ENCODE measurements at places on chromosomes 12 and 14.

DNA sequence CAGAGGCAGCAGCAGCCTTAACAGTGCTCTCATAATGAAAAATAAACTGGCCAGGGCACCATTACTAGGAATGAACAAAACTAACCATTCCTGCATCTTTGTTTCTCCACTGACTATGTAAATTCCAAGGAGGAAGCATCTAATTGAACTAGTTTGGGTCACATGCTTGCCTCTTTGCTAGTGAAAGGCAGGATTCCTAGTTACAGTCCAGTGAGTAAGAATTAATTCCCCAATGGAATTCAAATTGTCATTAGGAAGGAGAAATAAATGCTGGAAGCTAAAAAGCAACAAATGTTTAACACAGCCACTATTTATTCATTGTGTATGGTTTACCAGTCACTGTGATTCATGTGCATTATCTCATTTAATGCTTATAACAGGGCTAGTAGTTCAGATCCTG, 316.0 kb downstream of the CCDC91 start:
- DNase-seq, result no peak

DNA sequence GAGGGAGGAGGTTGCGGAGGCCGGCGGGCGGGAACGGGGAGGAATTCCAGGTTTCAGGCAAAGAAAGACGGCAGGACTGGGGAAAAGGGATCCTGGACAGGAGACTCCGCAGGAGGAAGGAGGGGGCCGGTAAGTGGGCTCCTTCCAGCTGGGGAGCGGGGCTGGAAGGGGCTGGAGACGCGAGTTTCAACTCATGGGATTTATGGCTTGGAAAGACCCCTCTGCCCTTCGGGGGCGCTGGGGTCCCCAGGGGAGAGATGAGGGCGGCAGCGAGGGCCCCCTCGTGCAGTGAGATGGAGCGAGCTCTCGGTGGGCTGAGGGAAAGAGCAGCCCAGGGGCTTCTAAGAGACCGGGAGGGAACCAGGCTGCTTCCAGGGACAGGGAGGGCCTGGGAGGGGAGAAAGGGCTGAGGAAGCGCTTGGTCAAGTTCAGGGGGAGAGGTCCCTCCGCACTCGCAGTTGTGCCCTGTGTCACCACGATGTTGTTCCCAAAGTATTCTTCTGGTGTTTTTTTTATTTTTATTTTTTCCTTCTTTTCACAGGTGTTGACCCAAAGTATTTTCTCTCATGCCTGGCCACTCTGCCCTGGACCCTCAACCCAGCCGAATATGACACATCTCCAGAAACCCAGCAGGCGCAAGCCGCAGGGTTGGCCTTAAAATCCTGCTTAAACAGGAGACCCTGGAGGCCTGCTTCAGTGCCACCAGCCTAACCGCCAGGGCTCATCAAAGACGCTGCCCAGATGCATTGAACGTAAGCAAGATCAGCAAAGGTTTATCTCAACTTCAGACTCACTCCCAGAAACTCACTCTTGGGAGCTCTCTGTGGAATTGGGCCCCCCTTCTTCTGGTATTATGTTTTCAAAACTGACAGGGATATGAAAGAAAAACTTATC, 16.1 kb downstream of the TNFAIP2 start:
- DNase-seq, result no peak

DNA sequence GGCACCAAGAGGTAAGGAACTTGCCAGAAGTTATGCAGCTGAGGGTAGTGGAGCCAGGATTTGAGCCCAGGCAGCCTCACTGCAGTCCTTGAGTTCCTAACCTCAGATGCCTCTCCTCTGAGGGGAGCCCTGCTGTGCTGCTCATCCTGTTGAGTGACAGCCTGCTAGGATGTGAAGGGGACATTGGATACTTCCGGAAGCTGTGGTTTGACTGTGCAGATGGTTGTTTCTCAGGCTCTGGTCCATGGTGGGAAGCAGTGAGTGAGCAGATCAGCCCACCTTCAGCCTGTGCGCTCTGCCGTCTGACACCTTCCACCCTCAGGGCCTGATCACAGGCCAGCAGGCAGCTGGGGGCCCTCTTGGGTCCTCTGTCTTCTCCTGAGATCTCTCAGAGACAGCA, 253.2 kb downstream of the CACNA1C start:
- DNase-seq, result no peak

DNA sequence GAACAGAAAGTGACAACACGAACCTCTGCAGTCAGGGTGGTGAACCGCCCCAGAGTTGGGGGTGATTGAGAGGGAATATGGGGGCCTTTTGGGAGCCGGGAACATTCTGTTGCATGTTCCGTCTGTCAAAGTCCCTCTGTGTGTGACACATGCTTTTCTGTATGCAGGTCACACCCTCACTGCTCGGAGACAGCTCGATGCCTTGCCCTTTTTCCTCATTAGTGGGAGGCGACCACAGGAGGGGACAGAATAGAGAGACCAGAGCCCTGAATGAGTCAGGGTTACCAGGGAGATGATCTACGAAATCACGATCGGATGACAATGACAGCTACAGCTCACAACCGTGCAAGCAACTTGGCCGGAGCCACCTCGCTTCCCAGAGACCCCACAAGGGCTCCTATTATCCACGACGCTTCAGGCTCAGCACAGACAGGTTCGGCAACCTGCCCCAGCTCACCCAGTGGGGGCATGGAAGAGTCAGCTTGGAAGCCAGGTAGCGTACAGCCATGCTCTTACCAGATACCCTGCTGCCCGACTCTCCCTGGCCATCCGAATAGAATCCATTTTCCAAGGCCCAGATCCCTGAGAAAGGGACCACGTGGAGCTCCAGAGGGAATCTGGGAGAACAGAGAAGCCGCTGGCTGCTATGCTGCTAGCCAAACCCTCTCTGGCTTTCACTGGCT, 38.8 kb downstream of the TESC start:
- peak; percentile 59 for DNase-seq

GRCh38 chr14:53161758-53162435, 8.8 kb upstream of the DDHD1 start:
- DNase-seq, result peak; percentile 93

DNA sequence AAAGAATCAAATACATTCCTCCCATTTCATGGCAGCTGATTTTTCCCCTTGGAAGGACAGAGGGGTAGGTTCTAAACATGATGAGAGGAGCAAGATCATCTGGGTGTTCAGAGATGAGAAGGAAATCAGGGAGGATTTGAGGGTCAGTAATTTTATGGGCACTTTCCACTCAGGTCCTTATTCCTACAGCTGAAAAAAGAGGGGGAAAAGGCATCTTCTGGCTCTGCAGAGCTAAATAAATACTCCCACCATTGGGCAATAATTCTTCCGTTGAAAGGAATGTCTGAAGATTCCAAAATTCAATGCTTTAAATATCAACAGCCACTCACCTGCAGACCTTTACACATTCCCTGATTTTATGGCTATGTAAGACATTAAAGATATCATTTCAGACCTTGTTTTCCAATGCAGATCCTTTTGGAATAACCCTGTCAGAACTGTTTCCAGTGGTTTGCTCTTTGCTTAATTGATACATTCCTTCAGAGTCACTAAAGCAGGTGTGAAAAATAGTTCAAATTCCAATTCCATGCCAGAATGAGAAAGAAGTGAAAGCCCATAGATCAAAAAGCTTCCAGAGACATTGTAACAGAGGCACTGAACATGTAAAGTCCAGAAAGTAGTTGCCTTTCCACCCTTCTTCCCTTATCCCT, 233.3 kb upstream of the KRR1 start:
- no peak for DNase-seq

GRCh38 chr14:102917056-102917385, 5.4 kb upstream of the AMN start:
- DNase-seq, result no peak

- DNase-seq, result peak; percentile 65
Observed at GRCh38 chr12:110224379-110225304, 56.4 kb upstream of the ATP2A2 start.

DNA sequence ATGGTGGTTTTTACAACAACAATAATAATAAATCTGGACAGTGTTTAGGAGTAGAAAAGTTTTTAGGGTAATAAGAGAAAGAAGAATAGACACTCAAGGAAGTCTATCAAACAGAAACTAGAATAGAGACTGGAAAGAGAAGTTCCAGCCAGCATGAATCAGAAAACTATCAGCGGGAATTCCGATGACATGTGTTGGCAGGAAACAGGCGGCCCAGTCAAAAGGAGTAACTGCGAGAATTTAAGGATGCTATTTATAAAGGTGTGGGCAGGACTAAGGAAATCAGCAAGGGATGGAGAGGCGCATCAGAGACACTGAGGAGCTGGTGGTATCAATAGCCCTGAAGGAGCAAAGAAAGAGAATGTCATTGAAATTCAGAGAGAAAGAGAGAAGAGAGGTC, 89.9 kb downstream of the TBX5 start:
- no peak for DNase-seq

DNA sequence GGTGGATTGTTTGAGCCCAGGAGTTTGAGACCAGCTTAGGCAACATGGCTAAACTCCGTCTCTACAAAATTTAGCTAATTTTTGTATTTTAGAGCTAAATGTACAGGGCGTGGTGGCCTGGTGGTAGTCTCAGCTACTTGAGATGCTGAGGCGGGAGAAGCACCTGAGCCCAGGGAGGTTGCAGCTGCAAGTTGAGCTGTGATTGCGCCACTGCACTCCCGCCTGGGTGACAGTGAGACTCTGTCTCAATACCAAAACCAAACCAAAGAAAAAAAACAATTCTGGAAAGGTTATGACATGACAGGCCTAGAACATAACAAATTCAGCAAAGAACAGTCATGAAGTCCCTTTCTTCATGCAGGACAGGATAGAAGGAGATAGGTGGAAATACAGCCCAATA, 25.7 kb downstream of the WDR89 start:
- no peak for DNase-seq

- DNase-seq, result no peak
Observed at GRCh38 chr12:12440784-12441428, 84.0 kb downstream of the BORCS5 start.

DNA sequence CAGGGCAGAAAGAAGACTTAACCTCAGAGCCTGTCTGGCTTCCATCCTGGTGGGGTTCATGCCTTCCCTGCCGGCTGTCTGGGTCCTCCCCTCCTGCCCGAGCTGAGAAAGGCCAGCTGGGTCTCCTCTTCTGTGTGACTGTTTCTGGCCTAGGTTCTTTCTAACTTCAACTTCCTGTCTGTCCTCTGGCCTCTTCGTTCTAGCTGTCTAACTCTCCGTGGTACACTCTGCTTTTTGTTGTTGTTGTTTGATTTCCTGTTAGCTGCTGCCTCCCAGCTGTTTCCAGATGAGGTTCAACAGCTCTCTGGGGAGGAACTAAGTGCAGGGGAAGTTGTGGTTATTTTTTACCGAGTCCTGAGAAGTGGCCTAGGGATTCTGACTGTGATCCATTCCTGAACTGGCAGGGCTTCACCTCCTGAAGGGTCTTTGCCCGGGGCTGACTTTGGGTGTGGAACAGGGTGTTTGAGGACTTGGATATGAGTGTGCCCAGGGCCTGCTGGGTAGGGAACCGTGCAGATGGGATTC, 3.2 kb downstream of the MLXIP start:
- peak; percentile 74 for DNase-seq

DNA sequence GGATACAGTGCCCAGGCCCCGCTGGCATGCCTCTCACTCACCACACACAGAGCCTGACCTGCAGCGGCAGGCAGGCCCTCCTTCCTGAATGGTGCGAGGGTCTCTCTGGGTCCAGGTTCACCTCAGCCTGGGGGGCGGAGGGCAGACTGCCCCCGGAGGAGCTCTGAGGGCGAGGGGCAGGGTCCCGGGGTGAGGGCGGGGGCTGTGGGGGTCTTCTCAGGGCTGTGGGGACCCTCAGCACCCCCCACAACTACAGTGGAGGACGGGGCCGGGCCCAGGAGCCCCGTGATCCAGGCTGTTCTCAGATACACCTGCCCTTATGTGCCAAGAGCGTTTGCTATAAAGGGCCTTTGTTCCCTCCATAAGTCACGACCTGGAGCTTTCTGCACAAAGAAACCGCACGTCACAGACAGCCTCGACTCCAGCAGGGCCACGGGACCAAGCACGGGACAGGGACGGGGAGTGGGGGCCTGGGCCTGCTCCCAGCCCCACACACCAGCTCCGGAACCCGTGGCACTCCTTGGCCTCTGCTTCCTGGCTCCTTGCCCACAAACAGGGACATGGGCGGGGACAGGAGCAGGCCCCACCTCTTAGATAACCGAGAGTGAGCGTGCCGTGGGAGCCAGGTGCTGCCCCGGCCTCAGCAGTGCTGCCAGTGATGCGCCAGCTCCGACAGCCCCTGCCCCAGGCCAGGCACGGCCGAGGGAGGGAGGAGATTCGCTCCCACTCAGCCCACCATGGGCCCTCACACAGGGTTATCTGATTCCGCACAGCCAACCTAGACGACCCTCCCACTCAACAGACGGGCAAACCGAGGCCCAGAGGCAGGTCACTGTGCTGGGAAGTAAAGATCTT, 101.9 kb downstream of the RFLNA start:
- DNase-seq, result no peak

GRCh38 chr14:80930836-80931389, 10.6 kb downstream of the CEP128 start:
- peak; percentile 75 for DNase-seq

GRCh38 chr14:51805541-51805940, 54.9 kb upstream of the GNG2 start:
- DNase-seq, result no peak

GRCh38 chr14:64940336-64940910, 2.1 kb downstream of the GPX2 start:
- no peak for DNase-seq

DNA sequence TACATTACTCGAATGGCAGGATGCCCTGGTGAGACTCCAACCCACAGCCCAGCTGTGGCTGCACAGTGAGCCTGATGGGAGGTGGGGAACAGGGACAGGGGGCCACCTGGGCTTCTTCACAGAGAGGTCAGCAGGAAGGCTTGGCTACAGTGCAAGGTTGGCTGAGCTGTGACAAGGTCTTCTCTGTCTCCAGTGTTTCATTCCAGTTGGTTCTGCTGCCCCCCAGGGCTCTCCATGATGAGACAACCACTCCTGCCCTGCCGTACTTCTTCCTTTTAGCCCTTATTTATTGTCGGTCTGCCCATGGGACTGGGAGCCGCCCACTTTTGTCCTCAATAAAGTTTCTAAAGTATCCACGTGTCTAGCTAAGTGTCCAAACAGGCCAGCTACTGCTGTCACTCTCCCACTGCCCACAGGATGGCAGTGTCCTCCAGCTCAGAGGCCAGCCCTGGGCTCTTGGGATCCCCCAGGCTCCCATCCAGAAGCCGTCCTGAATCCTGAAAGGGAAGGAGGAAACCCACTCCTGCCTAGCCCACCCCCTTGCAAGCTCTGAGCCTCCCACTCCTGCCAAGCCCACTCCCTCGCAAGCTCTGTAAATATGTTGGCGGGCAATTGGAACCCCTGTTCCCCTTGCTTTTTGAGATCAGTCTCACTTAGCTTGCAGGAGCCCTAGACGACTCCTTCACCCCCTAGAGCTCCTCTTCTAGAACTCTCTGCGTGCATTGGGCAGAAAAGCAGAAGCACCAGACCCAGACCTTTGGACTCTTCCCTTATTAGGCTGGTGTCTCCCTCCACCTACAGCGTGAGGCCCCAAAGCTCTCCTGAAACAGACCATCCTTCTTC, 5.4 kb downstream of the C1QL4 start:
- peak; percentile 67 for DNase-seq

GRCh38 chr12:114916124-114916523, 232.1 kb upstream of the TBX3 start:
- no peak for DNase-seq

- no peak for DNase-seq
Observed at GRCh38 chr12:83514372-83514771, 827.7 kb downstream of the TMTC2 start.

GRCh38 chr14:29757188-29757680, 170.4 kb downstream of the PRKD1 start:
- DNase-seq, result no peak

- DNase-seq, result peak; percentile 59
Observed at GRCh38 chr12:6635856-6636531, at the start of gene LPAR5. LPAR5 (minus strand) TSS chr12:6635959; CDS start chr12:6621248, 14,711 bp downstream.

All from inflammatory macrophage treated with lipopolysaccharide for 4 hours (primary cell).